ENCODE measurements at places on chromosomes 11 and 22.

DNA sequence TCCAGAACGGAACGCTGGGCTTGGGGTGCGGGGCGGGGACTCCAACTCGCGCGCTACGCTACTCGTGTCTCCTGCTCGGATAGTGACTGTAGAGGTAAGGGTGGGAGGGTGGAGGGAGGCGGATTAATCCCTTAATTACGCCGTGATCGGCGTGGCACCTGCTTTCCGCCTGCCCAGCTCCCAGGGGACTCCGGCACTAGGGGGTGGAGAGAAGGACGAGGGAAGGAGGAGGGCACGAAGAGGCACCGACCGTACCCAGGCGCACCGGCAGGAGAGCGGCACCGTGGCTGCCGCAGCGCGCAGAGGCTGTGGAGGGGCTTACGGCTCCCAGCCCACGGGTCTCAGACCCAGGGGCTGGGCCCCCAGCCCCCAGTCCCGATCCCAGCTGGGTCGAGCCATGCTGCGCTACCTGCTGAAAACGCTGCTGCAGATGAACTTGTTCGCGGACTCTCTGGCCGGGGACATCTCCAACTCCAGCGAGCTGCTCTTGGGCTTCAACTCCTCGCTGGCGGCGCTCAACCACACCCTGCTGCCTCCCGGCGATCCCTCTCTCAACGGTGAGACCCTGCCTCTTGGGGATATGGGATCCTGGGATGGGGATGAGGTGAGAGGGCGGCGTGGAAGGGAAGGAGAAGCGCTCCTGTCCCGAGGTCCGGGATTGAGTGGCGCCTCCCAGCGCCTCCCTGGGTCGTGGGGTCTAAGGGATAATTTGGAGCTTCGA is at the start of gene ROBO3:
Gene ROBO3 (plus strand): TSS at position 252 of the 721 bp plus-strand sequence. CDS start 146 bp downstream, at position 398.
- no peak for DNase-seq

DNA sequence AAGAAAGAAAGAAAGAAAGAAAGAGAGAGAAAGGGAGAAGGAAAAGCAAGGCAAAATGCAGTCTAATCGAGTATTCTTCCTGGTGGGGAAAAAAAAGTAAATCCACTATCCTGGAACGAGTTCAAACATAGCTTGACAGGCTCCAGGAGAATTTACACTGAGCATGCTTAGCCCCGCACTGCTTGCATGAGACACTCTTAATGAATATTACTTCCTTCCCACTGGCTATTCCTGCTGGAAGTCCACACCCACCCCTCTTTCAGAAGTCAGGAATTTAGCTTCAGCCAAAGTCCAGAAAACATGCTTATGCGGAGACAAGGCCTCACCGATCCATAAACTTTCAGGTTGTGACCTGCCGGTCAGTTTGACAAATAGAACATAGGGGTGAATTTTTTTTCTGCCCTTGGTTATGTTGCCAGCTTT is 251.8 kb upstream of the BLID start:
- DNase-seq: no peak

DNA sequence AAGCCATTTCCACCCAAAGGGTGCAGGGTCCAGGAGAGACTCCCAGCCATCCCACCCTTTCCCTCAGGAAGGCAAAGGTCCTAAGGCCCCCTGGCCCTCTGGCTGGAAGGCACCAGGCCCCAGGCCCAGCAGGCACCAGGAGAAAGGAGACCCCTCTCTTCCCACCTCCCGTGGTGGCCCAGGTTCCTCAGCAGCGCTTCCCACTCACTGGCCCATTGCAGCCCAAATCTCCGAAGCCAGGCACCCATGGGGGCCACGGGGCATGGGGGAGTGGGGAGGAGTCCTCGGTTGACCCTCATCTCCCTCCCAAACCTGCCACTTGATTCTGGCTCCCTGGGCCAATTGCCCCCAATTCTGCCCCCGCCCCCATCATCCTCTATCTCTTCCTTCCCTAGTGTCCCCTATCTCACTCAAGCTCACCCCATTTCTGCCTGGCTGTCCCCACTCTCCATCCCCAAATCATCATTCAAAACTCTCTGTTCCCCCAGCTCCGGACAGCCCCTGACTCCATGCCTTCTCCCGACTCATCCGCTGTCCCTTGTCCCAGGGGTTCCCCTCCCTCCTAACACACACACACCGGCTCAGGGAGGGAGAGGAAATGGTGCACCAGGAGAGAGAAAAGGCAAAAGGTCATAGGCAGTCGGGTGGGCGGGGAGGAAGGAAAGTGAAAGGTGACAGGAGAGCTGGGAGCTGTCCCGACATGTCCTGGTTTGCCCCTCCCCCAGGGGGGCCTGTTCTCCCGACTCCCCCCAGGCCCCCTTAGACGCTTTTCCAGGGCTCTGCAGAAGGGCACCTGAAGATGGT is 1.2 kb downstream of the LIF start:
- DNase-seq: no peak

GRCh38 chr11:34567733-34568132 is 53.2 kb upstream of the EHF start:
- DNase-seq: no peak

- no peak for DNase-seq
Observed at GRCh38 chr11:2694995-2695939, 4.5 kb downstream of the KCNQ1OT1 start.

- DNase-seq: no peak
Observed at GRCh38 chr11:82782825-82783374, 49.2 kb upstream of the FAM181B start.

DNA sequence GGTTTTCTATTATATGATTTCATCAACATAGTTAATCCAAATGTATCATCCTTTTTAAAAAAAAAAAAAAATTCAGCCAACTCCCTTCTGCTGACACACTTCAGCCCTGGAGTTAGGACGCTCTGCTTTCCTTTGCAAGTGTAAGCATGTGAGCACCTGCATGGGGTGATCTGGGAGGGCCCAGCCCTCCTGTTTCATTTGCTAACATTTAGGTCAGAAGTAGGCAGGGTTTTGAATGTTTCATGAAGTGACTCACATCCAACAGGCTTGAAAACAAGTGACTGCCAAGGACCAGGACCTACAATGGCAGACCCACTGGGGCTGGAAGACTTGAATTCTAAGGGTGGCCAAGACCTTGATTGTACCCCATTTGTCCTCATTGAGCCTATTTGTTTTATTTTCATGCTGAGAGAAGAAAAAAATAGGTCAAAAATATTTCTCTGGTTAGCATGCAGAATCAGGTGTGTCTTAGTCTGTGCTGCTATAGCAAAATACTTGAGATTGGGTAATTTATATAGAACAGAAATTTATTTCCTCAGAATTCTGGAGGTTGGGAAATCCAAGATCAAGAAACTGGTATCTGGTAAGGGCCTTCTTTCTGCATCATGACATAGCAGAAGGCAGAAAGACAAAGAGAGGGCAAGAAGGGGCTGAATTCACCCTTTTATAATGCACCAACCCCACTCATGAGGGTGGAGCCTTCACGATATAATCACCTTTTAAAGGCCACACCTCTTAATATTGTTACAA is 137.6 kb downstream of the CD44 start:
- peak; percentile 24 for DNase-seq

GRCh38 chr11:95242091-95242844 is 11.3 kb upstream of the SESN3 start:
- no peak for DNase-seq

GRCh38 chr11:7656704-7657103 is 16.6 kb downstream of the CYB5R2 start:
- DNase-seq: no peak

DNA sequence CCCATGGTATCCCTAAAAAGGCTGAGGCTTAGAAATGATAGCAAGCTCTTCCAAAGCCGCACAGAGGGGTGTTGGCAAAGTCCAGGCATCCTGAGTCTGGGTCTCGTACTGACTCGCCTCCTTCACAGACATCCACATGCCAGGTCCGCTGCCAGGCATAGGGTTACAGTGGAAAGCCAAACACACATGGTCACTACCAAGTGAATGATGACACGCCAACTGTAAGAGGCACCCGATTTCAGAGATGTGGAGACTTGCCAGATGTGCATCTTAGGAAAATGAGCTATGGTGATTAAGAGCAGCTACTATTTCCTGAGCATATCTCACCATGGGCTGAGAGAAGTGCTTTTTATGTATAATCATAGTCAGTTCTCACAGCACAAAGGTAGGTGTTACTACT is 314.9 kb downstream of the MIAT start:
- no peak for DNase-seq
